Endodermal cell (in vitro differentiated cells): ENCODE measurements at places on chromosomes 5 and 9. TPM values are rescaled to one million over a fixed set of nuclear protein-coding genes. Genes with fewer than 3 reads are reported as not detected.

GRCh38 chr9:93035821-93036351 is 22.6 kb upstream of the SUSD3 start:
- no peak for DNase-seq

DNA sequence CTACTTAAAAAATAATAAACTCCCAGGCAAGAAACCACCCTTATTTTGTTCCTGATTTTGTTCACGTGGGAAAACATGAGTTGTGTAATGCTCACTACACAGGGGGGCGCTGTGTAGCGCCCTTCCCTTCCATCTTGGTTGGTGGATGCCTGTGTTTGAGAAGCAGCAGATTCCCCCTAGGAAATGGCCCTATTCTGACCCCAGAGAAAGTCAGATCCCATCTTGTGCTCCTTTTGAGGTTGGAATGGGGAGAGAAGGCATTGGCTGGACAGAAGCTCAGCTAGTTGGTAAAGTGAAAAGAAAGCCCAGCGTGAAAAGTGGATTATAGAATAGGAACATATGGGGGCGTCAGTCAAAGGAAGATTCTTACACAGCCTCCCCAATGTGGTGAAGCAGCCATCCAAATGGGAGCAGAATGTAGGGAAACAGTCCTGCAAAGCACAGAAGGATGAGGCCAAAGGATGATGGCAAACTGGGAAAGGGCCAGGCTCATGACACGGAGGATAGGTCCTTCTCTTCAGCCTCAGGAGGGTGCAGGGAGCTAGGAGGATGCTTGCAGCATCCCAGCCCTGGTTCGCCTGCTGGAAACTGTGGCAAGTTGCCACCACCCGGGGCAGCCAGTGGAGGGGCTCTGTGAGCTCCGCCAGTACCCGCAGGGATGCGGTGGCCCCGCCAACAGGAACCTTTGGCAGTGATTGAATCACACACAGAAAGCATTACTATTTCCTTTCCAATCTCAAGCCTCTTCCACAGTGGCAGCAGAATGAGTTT is 314.2 kb upstream of the DAP start:
- peak; percentile 71 for DNase-seq

DNA sequence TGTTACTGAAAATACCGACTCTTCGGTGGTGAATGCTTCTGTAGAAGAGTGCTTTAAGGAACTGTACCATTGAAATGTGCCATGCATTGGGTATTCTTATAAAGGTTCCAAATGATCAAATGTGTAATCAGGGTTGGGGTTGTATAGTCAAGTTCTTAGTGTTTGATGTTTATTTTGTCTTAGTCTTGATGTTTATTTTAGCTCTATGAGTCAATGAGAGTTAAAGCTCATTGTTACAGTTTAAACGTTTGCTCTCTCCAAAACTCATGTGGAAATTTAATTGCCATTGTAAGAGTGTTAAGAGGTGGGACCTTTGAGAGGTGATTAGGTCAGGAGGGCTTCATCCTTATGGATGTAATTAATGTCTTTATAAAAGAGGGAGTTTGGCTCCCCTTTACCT is 153.0 kb downstream of the FER start:
- no peak for DNase-seq

DNA sequence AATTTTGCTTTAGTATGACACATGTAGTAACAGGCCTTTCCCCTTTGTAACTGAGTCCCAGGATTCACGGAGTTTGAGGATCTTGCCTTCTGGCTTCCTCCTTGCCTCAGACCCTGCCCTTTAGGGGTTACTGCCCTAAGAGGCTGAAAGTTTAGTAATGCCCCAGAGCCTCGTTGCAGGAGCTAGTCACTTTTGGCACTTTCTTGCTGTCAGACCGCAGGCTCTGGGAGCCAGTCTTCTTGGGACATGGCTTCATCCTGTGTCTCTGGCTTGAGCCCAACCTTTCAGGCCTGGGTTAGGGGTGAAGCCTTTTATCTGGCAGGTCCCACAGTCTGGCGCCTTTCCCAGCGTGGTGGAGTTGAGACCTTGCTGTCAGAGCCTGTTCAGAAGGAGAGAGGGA is 185.6 kb upstream of the DMRT1 start:
- DNase-seq, result peak; percentile 56

- no peak for DNase-seq
Measured at GRCh38 chr5:11619339-11620024, 284.8 kb downstream of the CTNND2 start.

The KCNIP1 gene
- not detected in 3 replicates for total RNA-seq

DNA sequence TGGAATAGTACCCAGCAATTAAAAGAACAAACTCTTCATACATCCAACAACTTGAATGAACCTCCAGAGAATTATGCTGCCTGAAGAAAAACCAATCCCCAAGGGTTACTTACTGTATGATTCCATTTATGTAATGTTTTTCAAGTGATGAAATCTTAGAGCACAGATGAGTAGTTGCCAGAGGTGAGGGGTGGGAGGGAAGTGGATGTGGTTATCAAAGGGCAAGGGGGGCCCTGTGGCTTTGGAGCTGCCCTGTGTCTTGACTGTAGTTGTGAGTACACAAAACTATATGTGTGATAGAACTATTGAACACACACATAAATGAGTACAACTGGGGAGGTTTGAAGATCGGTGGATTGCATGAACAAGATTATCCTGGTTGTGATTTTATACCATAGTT is 115.8 kb upstream of the SLC25A48 start:
- DNase-seq, result no peak

The FCHO2 gene
- total RNA-seq, result 15.6 and 16.8 TPM in 2 replicates

DNA sequence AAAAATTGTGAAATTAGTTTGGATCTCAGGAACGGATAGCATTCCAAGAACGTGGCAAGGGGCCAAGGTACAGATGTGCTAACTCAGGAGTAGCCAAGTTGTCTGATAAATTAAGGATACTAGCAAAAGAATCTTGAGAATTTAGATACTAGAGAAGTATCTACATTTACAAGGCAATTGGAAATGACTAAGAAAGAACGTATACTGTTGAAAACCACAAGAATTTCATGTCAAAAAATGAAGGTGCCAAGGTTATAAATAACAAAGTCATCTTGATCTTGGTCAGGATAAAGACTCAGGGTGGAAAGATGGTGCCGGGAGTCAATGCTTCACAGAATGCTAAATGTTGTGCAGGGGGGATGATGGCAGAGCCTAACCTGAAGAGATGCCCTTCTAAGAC is 19.2 kb downstream of the CAPSL start:
- no peak for DNase-seq

The IL9 gene
- not detected in 3 replicates for total RNA-seq

DNA sequence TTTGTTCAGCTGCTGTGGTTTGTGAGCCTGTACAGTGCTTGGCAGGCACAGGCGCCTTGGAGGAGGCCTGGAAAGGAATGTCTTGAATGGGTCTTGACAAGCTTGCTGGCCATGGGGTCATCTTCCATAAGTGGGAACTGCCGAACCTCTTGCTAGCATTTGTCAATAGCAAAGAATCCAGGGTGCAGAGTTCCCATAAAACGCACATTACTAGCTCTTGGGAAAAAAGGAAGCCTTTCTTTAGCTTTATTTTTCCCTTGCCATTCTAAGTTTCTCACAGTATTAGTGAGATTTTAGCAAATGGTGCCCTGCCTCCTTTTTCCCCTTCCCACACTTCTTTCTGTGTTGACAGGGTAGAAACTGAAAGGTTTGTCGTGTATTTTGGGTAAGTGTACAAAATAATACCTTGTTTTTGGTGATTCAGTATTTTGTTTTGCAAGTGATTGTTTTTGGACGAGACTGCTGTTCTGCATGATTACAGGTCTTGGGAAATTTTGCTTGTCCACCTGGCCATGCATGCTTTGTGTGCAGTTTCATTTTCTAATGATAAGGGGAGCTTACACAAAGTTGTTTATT is 82.0 kb downstream of the ADGRV1 start:
- no peak for DNase-seq

DNA sequence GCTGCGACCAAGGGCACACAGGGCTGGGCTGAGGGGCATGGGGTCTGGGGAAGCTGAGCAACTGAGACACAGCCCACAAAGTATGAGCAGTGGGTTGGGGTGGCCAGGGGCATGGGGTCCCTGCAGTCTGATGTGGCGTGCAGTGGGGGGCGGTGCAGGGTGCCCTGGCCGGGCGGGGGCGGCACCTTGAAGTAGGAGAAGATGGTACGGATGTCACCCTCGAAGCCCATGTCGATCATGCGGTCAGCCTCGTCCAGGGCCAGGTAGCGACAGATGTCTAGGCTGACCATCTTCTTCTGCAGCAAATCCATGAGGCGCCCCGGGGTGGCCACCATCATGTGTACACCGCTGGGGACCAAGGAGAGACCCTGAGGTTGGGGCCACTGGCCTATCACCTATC is 3.3 kb downstream of the DDX41 start:
- DNase-seq, result no peak

- DNase-seq, result peak; percentile 82
Measured at GRCh38 chr9:131395157-131396098, 1.5 kb downstream of the PRRC2B start.

- DNase-seq, result no peak
Measured at GRCh38 chr5:59746241-59746765, 147.2 kb downstream of the PDE4D start.

- DNase-seq, result no peak
Measured at GRCh38 chr5:37957218-37957617, 117.4 kb upstream of the GDNF start.

- no peak for DNase-seq
Measured at GRCh38 chr5:61796773-61797172, 464.7 kb downstream of the ZSWIM6 start.

GRCh38 chr5:56669534-56670483 is 145.5 kb upstream of the MAP3K1 start:
- peak; percentile 56 for DNase-seq

DNA sequence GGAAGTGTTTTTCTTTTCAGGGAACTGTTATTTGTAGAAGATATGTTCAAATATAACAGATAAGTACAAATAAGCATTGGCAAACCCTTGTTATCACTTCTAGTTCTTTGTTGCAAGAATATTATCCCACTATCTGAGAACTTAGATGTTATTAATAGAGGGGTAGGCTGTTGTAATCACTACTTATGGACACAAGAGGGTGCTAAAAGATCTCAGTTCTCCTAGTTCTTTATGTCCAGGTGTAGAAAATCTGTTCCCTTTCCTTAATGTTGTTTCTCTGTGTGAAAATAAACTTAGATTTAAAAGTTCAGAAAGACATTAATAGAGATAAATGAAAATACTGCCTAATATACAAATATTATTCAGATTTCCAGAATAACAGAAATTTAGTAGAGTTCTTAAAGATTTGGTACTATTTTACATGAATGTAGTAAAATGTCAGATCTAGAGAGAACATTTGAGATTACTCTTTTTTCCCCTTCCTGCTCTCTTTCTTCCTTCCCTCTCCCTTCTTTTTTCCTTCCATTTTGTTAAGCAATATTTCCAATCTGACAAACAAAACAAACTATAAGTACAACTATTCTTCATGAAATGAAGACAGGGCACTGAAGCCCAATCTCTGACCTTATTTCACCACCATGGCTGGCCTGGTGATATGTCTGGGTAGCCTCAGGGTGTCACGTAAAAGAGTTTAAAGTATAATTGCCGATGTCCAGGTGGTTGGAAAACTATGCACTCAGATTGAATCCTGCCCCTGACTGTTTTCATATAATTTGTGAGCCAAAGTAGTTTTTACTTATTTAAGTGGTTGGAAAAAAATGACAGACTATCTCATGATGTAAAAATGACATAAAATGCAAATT is 43.6 kb upstream of the C5orf46 start:
- DNase-seq, result no peak

DNA sequence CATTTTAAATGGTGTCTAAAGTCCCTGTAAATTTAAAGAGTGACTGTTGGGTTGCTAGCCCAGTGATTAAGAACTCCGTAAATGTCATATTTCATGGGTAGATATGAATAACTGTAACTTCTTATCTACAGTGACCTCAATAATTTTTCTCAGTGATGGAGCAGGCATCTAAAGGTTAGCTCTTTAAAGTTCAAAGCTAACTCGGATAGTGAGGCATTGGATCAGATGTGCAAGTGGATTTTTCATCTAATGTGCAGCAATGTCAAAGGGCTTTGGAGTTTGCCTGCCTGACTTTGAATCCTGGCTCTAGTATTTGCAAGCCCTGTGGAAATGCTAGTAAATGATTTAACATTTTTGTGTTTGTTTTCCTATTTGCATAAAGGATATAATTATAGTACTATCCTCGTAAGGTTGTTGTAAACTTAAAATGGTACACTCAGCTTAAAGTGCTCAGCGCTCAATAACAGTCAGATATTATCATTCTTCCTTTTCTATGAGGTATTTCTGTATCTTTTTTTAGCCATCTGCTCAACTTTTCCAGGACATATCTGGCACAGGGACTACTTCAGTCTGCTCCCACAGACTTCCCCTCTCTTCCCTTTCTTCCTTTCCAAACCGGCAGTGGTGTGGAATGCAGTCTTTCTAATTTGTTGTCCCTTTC is 163.7 kb upstream of the ELL2 start:
- no peak for DNase-seq

DNA sequence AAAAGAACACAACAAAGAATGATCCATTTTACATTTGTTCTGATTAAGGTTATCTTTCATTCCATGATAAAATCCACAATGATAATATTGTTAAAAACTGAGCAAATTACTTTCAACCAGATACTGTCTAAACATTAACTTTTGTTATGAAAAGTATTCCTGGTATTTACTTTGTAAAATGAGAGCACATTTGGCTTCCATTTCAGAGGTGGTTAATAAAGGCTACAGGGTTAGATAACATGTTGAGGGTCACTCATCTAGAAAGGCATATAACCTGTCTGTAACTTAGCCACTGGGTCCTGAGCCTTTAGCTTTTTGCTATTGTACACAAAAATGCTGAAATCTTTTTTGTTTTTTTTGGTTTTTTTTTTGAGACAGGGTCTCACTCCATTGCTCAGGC is 99.3 kb downstream of the ANXA2R start:
- no peak for DNase-seq

GRCh38 chr5:171888051-171888481 is 102.4 kb downstream of the SMIM23 start:
- DNase-seq, result no peak

- peak; percentile 90 for DNase-seq
Measured at GRCh38 chr5:137344723-137345322, 154.3 kb downstream of the SPOCK1 start.

GRCh38 chr5:109196087-109196822 is 213.5 kb downstream of the PJA2 start:
- DNase-seq, result no peak

The PAEP gene
- not detected in 3 replicates for total RNA-seq
